ENCODE measurements at places on chromosomes 3 and 15. TPM values are rescaled to one million over a fixed set of nuclear protein-coding genes. Genes with fewer than 3 reads are reported as not detected.

The PLAAT1 gene
- total RNA-seq: not detected

The LARP6 gene
- not detected for total RNA-seq

The GOLIM4 gene
- 13.7 TPM for total RNA-seq

The PRTG gene
- not detected for total RNA-seq

The SCN11A gene
- 0.08 TPM for total RNA-seq

The NAALADL2 gene
- not detected for total RNA-seq

The SLC22A13 gene
- 0.40 TPM for total RNA-seq

The PLA2G4E gene
- not detected for total RNA-seq

The WDR76 gene
- total RNA-seq: 12.9 TPM
